H1 (cell line): ENCODE measurements at places on chromosomes 2 and 18. TPM values are rescaled to one million over a fixed set of nuclear protein-coding genes. Genes with fewer than 3 reads are reported as not detected.

Gene ZNF385B
- 2.9 and 3.7 TPM in 2 replicates for total RNA-seq

Gene CDH19
- not detected in 2 replicates for total RNA-seq

Gene NAT8
- total RNA-seq = not detected in 2 replicates

GRCh38 chr2:46296840-46297545, at the start of gene EPAS1:
TSS of gene EPAS1 (plus strand) at chr2:46297407. CDS start at chr2:46297912, 505 bp downstream.
- DNase-seq = peak; percentile 61

Gene RND3
- total RNA-seq = 25.6 and 26.7 TPM in 2 replicates

DNA sequence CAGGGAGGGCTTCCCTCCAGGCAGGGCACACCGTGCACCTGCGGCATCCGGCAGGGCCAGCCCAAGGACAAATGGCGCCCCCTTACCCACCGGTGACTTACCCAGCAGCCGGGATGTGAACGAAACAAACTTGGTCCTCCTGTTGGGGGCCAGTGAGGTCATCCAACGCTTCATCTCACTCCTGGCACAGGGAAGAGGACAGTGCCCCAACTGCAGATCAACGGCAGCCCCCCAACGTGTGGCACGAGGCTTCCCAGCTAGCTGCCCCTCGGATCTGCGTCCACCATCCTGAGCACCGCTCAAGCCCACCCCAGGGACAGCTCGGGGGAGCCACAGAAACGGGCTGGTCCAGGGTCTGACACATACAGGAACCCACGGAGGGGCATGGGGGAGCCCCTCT, 12.0 kb downstream of the SNORC start:
- DNase-seq = no peak

- DNase-seq = no peak
Measured at GRCh38 chr2:75226617-75227016, 27.3 kb upstream of the TACR1 start.

- no peak for DNase-seq
Measured at GRCh38 chr2:8447610-8448221, 234.1 kb upstream of the ID2 start.

DNA sequence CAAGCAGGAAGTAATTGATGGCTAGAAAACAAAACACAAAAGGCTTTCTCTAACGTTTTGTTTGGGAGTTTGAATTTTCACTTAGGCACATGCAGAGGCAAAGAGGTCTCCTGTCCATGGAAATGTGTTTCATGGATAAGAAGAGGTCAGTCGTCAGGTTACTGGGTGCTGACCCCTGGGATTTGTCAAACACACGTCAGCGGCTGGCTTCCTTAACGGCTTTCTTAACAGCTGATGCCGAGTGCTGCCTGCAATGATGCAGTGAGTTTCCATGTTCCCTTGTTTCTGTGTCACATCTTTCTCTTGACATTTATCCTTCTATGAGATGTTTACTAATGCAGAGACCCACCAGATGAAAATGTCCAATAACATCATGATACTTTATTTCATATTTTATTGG, 31.7 kb downstream of the GPR39 start:
- no peak for DNase-seq

DNA sequence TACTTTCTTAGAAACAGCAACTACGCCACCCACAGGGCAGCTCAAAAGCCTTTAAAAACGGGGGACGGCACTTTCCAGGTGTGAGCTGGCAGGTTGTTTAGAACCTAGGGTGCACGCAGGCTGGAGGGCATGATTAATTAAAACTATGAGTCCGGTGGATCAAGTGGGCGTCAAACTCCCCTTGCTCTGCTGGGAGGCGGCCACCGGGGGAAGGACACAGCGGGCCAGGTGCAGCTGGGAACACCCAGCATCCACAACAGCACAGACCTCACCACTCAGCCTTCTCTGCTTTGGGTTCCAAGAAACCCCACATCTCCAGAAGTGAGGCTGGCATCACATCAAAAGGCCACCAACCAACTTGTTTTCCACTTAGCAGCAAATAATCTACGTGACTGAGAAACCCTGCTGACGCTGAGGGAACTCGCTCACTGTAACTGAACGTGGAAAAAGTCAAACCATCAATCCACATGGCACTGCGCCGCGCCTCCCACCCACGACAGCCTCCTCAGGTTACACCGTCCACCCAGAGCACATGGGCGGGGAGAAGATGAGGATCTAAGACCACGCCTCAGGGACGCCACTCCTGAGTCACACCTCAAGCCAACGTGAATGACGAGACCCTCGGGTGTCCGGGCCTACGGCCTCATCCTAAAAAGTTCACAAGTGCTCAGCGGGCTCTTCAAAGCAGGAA, 118.2 kb downstream of the ZNF516 start:
- DNase-seq = no peak

GRCh38 chr2:40201425-40201824, 250.5 kb downstream of the SLC8A1 start:
- no peak for DNase-seq

- DNase-seq = no peak
Measured at GRCh38 chr18:5759194-5759593, 136.1 kb downstream of the TMEM200C start.

- DNase-seq = peak; percentile 69
Measured at GRCh38 chr18:67104700-67105284, 411.7 kb downstream of the DSEL start.

Gene TTN
- total RNA-seq = 6.9 and 9.7 TPM in 2 replicates

GRCh38 chr2:56816666-56817065, 632.9 kb downstream of the CCDC85A start:
- DNase-seq = no peak

DNA sequence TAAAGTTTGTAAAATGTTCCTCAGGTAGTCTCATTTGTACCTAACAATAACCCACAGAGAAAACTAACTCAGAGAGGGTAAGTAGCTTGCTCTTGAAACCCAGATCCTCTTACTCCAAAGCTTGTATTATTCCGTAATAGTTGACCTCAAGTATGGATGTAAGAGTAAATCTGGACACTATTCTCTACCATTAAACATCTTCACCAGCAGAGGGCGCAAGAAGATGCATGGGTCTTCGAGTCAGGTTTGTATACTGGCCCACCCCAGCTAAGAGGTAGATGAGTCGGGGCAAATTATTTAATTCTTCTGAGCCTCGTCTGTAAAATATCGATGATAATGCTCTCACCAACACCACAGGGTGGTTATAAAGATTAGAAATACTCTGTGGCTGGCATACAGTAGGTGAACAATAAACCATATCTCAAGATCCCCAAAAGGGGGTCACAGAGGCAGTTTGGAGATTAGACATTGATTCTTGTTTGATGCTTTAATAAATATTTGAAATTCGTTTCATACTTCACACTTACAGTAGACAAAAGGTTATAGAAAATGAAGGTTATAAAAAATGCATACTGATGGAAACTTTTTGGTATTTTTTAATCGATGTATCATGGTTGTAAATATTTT, 3.5 kb upstream of the CABLES1 start:
- no peak for DNase-seq

Gene DIPK1C
- not detected in 2 replicates for total RNA-seq
